ENCODE measurements at places on chromosomes 3 and 15. TPM values are rescaled to one million over a fixed set of nuclear protein-coding genes. Genes with fewer than 3 reads are reported as not detected.

The GRM2 gene
- polyA plus RNA-seq: not detected

The CIAO2A gene
- 218 TPM for polyA plus RNA-seq

The CHRD gene
- polyA plus RNA-seq: not detected

The RHCG gene
- not detected for polyA plus RNA-seq

The OR5K2 gene
- polyA plus RNA-seq: not detected

The LYZL4 gene
- polyA plus RNA-seq: not detected

The HHATL gene
- polyA plus RNA-seq: not detected

The LRRC31 gene
- polyA plus RNA-seq: not detected

The RFTN1 gene
- 43.1 TPM for polyA plus RNA-seq

The MGLL gene
- 8.6 TPM for polyA plus RNA-seq

The BBS4 gene
- 9.2 TPM for polyA plus RNA-seq

The PFN2 gene
- 2.8 TPM for polyA plus RNA-seq

The GPR87 gene
- not detected for polyA plus RNA-seq
